ENCODE measurements at places on chromosomes 2 and 18.

GRCh38 chr2:43452318-43452731 is 143.5 kb downstream of the THADA start:
- no peak for DNase-seq

- DNase-seq = no peak
These were observed 520.0 kb upstream of the SPHKAP start for GRCh38 chr2:228701506-228701905.

DNA sequence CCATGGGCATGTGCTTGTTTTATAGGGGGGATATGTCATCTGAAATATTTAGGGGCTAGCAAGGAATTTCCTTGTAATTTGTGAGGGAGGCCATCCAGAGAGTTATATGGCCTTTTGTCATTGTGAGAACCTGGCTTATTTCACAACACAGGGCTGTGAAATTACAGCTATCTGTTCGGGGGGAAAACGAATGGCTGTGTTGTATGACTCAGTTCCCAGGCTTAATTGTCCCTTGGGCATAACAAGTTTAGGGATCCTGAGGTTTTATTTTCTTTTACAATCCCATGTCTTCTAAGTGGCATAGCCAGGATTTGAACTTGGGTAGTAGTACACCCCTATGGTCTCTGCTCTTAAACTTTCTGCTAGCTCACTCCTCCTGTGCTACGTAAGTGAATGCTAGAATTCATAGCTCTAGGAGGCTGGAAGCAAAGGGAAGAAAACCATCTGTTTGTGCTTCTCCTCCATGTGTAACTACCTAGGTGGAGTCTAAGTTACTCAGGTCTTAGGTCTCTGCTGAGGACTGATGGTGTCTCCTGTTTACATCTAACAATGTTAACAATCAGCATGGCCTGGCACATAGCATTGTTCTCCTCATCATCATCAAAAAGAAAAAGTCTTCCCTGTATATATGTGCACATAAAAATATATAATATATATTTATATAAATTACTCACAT is 53.8 kb downstream of the SKA1 start:
- DNase-seq = no peak

DNA sequence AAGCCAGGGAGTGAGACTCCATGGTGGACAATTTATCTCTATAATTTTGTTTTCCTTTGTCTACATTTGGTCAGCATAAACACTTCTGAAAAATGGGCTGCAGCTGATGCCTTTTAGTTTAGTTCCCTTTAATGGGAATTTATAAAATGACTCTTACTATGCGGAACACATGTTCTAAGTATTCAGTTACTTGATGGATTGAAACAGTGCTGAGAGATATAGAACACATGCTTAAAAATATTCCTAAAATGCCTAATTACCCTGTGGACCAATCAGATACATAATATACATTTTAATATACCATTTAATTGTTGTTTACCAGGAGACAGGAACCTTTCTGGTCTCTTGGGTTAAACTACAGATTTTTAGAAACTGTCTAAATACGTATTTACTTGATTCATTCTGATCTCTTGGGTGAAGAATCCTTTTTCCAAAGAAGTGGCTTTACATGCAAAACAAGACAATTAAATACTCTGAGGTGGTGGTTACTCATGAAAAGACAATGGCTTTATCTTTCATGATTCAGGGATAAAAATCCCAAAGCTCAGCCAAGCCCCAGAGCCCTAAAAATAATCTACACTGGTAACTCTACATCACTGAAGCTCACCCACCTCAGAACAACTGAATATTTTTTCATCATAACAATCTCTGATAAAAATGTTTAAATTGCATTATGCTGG is 128.1 kb upstream of the SERTAD2 start:
- DNase-seq = no peak

GRCh38 chr2:104812286-104812685 is 41.6 kb upstream of the POU3F3 start:
- no peak for DNase-seq

- no peak for DNase-seq
These were observed 145.5 kb downstream of the FTCDNL1 start for GRCh38 chr2:199705538-199705937.

- no peak for DNase-seq
These were observed 1438.0 kb upstream of the ZEB2 start for GRCh38 chr2:145957929-145958328.

DNA sequence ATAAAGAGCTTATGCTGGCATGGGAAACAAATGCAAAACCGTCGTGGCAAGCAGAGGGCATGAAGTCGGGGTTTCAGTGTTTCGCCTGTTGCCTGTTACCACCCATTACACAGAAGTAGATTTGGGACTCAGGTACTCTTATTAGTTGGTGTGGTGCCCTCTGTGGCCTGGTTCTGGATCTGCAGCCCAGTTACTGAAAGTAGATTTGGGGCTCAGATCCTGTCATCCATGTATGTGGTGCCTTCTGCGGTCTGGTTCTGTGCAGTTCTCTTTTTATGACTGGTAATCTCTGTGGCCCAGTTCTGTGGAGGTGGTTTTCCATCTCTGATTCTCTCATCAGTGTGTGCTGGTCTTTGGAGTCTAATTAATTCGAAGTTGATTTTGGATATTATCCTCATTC is 45.2 kb downstream of the ADNP2 start:
- no peak for DNase-seq

DNA sequence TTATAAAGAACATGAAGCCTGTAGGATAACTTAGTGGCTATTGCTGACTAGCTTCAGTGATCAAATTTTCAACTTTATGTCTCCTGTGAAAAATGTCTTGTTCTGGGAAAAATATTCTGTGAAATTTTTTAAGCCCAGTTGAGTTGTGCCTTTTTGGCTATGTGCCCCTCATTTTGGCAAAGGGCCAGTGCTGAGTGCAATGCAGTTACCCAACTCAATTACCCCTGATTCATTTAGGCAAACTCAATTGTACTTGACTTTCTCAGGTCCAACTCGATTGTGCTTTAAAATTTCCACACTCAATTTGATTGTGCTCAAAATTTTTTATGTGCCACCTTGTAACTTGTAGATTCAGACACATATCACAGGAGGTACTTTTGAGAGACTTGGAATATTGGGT is 548.8 kb upstream of the NRP2 start:
- DNase-seq = no peak

DNA sequence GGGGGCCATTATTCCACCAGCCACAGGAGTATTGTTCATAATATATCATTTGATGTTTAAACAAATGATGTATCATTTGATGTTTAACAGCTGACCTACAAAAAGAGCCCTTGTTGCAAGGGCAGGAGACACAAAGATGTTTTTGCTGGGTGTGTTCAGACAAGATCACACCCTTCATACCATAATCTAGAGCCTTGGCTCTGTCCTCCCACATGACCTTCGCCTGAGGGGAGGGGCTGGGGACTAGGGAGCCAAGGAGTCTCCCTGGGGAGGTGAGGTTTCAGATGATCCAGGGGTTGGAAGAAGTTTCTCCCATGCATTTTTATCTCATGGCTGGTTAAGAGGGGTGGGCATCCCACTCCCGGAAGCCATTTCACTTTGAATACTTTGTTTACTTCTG is 33.5 kb downstream of the CDC42EP3 start:
- no peak for DNase-seq

GRCh38 chr2:42246562-42246961 is 77.4 kb downstream of the EML4 start:
- no peak for DNase-seq

DNA sequence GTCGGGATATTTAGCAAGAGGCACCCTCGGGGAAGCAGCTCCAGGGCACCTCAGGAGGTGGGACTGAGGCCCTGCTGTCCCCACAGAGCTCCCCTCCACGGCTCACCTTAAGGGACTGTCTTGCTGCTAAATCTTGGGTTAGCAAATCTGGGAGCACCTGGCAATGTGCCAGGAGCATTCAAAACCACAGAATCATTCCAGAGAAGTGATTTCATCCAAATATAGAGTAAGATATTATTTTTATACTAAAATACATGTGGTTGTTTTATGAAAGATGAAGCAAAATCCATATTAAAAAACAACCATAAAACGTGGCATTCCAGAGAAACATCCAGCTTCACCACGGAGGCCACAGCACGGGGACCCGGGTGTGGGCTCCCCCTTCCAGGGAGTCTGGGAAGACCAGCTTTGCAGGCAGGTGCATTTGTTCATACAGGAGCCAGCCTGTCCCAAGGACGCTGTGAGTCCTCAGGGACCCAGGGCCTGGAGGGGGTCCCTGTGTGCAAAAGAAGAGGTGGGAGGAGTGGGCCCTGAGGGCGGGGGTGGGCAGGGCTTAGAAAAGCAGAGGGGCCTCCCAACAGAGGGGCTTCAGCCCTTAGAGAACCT is 16.3 kb downstream of the HS1BP3 start:
- DNase-seq = no peak

DNA sequence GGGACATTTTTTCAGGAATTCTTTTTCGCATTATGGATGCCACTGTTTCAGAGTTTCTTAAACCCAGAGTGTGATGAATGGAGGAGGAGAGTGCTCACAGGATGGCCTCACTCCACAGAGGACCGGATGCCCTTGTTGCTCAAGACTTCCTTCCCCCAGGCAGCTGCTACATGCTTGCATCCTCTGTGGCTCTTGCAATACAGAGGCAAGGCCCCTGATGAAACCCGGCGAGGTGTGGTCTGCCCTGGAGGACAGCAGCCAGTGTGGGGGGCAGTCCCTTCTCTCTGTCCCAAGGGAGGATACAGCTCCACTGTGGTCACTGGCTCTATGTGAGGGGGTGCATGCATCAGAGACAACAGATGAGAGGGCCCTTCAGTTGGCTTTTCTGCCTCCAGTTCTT is 109.6 kb downstream of the SH3RF3 start:
- no peak for DNase-seq

DNA sequence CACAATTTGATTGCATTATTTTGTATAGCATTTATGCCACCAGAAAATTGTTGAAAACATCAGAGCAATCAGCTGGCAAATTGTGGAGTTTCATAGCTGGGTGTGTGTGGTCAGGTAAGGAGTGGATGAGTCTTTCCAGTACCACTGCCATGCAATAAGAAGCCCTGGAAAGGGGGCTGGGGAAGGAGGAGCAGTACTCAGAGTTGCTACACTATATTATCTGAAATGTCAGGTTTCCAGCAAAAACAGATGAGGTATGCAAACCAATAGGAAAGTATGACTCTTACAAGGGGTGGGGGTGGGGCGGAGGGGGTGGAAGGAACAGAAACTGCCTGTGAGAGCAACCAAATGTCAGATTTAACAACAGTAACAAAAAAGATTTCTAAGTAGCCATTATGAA is 112.2 kb downstream of the SOS1 start:
- DNase-seq = no peak

DNA sequence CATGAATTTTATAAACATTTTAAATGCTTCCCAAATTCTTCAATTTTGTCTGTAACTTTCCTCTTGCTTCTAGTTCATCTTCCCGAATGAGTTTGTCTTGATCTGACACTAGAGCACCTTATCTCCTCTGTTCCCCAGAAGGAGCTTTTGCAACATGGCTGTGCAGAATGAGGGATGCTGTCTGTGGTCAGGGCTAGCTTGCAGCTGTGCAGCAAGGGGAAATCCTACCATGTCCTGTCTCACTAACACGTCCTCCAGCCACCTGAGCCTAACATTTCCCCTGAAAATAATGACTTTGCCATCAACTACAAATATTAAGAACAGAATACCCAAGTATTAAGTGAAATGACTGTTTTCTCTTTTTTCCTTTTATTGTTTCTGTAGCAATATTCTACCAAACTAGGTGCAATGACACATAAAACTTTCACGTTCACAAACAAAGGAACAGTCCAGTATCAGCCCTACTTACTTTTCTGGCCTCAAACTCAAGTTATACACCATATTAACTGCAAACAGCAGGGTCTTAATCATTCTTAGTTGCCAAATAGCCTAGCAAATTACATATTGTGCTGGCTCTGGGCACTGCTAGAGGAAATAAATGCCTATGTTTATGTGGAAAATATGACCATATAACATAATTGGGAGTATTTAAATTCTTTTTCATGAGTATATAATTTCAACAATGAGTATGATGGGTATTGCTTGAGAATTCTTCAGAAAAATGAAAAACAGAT is 423.3 kb downstream of the CMPK2 start:
- DNase-seq = no peak

DNA sequence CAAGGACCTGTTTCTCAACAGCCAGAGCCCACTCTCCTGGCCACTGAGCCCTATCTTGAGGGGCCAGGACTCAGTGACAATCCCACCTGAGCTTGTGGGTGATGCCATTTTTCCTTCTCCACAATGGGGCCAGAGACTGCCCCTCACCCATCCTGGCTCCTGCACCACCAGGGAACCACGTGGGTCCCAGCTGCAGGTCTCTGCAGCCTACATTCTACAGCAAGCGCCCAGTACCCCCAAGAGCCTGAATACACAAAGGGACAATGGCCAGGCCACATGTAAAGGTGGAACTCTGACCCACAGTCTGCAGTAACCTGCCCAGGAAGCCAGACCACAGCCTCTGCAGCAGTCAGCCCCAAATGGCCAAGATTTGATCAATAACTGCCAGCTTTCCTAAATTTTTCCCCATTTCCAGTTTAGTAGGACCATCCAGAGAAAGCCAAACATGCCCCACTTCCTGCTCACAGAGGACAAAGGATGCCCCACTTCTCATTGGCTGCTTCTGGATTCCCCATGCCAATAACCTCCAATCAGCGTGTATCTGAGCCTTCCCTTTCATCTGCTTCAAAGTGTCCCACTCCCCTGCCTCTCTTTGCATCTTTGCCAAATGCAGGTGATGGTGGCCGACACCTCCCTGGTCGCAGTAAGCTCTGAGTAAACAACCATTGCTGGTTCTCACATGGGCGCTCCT is 19.1 kb downstream of the HS1BP3 start:
- DNase-seq = no peak

GRCh38 chr2:169110916-169111315 is 41.6 kb downstream of the DHRS9 start:
- DNase-seq = no peak

DNA sequence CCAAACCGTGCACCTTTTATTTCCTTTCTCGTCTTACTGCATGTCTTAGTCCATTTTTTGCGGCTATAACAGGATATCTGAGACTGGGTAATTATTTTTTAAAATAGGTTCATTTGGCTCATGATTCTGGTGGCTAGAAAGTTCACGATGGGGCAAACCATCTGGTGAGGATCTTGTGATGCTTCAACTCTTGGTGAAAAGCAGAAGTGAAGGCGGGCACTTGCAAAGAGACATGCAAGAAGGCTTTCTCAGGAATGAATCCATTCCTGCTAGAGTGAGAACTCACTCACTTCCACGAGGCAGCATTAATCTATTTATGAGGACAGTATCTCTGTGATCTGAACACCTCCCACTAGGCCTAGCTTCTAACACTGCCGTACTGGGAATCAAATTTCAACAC is 327.1 kb upstream of the RBMS1 start:
- DNase-seq = no peak

GRCh38 chr2:157840568-157841156 is 35.5 kb downstream of the ACVR1 start:
- DNase-seq = no peak

Data from activated CD4-positive, CD25-positive, alpha-beta regulatory T cell treated with anti-CD3 and anti-CD28 coated beads, Interleukin-2, amount 50 U/mL, for 72 hours (primary cell).